ENCODE measurements at places on chromosomes 1 and 21.

- no peak for DNase-seq
Observed at GRCh38 chr1:164683235-164683634, 124.3 kb downstream of the PBX1 start.

DNA sequence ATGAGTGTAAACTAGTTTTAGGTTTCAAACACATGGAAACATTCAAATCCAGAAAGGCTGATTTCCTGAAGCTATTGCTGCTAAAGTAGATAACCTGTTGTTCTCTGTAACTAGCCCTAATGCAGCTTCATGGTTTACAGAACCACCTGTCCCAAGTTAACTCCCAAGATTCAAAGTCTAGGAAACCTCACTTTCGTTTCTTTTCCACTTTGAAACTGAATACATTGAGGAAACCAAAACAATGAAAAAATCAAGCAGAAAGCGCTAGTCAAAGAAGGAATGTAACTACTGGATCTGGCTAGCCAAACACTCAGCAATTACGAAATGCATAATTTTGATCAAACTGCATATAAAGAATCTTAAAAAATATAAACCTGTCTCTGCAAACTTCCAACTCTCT lies 17.8 kb downstream of the SLC16A1 start:
- DNase-seq: no peak

DNA sequence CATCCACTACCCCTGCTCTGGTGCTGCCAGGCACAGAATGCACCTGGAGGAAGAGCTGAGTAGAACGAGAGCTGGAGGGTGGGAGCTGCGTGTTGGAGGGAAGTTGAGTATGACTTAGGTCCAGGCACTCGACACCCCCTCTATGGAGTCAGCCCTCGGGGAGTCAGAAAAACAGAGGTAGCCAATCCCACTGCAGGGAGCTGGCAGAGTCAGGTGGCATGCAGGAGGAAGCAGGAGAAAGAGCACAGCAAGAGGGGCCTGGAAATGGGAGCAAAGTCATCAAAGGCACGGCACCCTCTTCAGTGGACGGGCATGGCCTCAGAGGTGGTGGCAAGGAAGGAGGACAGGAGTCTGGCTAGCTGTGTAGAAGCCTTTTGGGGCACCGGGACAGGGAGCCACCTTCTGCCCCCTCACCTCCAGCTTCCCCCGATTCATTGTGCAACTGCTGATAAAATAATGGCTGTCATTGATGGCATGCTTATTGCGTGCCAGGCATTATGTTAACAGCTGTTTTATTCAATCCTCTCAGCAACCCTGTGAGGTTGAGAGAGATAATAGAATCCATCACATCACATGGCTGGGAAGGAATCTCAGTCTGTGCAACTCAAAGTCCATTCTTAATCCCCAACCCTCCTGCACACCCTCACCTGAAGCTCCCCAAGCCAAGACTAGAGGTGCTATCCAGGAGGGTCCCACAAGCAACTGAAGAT lies 42.0 kb downstream of the C1orf198 start:
- DNase-seq: no peak

DNA sequence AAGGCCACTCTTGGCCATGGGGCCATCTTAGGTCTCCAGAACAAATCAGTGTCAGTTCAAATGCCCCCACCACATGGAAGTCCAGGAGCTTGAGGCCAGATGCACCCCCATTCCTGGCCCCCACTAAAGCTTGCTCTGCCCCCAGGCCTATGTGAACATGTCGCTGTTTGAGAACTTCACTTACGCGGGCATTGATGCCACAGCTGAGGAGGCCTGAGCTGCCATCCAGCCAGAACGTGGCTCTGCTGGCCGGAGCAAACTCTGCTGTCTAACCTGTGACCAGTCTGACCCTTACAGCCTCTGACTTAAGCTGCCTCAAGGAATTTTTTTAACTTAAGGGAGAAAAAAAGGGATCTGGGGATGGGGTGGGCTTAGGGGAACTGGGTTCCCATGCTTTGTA lies 15.1 kb upstream of the MPL start:
- DNase-seq: no peak

DNA sequence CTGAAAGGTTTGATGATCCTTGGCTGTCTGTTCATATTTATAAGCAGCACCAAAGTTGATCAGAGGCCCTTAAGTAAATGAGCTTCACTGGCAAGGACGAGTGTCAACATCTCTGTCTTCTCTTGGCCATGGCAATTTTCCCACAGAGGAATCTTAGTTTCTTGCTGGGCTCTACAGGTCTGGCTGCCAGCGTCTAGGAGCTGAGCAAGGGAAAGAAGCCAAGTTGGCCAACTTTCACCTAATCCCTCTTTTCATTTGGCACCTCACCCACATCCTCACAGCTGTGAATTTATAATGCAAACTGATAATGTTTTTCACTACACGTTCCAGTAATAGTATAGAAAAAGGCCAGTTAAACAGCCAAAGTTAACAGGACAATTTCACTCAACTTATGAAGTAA lies 99.0 kb upstream of the LBR start:
- DNase-seq: no peak

All from CD4-positive, CD25-positive, alpha-beta regulatory T cell (primary cell).